Regular cardiac myocyte (primary cell): ENCODE measurements at places on chromosomes 11 and 22. TPM values are rescaled to one million over a fixed set of nuclear protein-coding genes. Genes with fewer than 3 reads are reported as not detected.

Gene GAL3ST1
- total RNA-seq, result 0.28 TPM in 1 of 2 replicates, not detected in the other

Gene ABCG4
- 0.19 and 0.28 TPM in 2 replicates for total RNA-seq

Gene MRGPRX3
- 0.28 TPM in 1 of 2 replicates, not detected in the other for total RNA-seq

Gene PRG2
- total RNA-seq, result under 0.01 and 2.3 TPM in 2 replicates

Gene CYP2D6
- under 0.01 and 0.56 TPM in 2 replicates for total RNA-seq

Gene MS4A4E
- not detected in 2 replicates for total RNA-seq

Gene APOA5
- under 0.01 TPM in 1 of 2 replicates, not detected in the other for total RNA-seq

Gene KREMEN1
- 1.3 and 3.4 TPM in 2 replicates for total RNA-seq

Gene SCUBE1
- under 0.01 TPM in 1 of 2 replicates, not detected in the other for total RNA-seq

Gene RASGRP2
- 2.0 TPM in 1 of 2 replicates, not detected in the other for total RNA-seq

Gene CRACR2B
- 0.58 and 1.4 TPM in 2 replicates for total RNA-seq

Gene PATE4
- total RNA-seq, result not detected in 2 replicates

Gene INSC
- under 0.01 and 3.8 TPM in 2 replicates for total RNA-seq

Gene WNT7B
- under 0.01 and 0.58 TPM in 2 replicates for total RNA-seq

Gene TBX10
- total RNA-seq, result not detected in 2 replicates

Gene SUSD2
- total RNA-seq, result 7.9 and 20.9 TPM in 2 replicates

Gene FOLR1
- total RNA-seq, result 0.28 TPM in 1 of 2 replicates, not detected in the other

Gene RASL10A
- not detected in 2 replicates for total RNA-seq

Gene CARNS1
- total RNA-seq, result 0.19 and 0.28 TPM in 2 replicates

Gene PANX1
- 37.6 and 83.7 TPM in 2 replicates for total RNA-seq

Gene TRIM68
- total RNA-seq, result 7.7 and 11.0 TPM in 2 replicates

Gene UBQLN3
- total RNA-seq, result not detected in 2 replicates

Gene FDXACB1
- total RNA-seq, result 2.0 and 5.2 TPM in 2 replicates

Gene OR51A2
- total RNA-seq, result not detected in 2 replicates

Gene CARD18
- total RNA-seq, result not detected in 2 replicates

Gene SDHAF2
- total RNA-seq, result 38.0 and 55.0 TPM in 2 replicates

Gene MMP13
- total RNA-seq, result not detected in 2 replicates

Gene TSPAN32
- not detected in 2 replicates for total RNA-seq

Gene ADM2
- total RNA-seq, result 0.58 and 1.1 TPM in 2 replicates

Gene LRRC56
- total RNA-seq, result 0.38 and 0.56 TPM in 2 replicates

Gene GSTT2B
- total RNA-seq, result 0.85 and 4.2 TPM in 2 replicates

Gene VPS51
- 120 and 121 TPM in 2 replicates for total RNA-seq

Gene SLC37A4
- total RNA-seq, result 10.9 and 11.0 TPM in 2 replicates

Gene EIF1AD
- total RNA-seq, result 26.8 and 40.8 TPM in 2 replicates

Gene OTOG
- total RNA-seq, result not detected in 2 replicates

Gene POU2AF3
- total RNA-seq, result not detected in 2 replicates

Gene VWA5A
- total RNA-seq, result 11.5 and 13.5 TPM in 2 replicates

Gene MUC6
- not detected in 2 replicates for total RNA-seq

Gene UPK3A
- total RNA-seq, result not detected in 2 replicates

Gene ACO2
- 57.5 and 103 TPM in 2 replicates for total RNA-seq
